ENCODE measurements at places on chromosomes 2 and 18.

GRCh38 chr2:236940916-236941520, 144.7 kb upstream of the COPS8 start:
- DNase-seq = no peak

- DNase-seq = no peak
Observed at GRCh38 chr2:54767921-54768320, 44.5 kb downstream of the EML6 start.

DNA sequence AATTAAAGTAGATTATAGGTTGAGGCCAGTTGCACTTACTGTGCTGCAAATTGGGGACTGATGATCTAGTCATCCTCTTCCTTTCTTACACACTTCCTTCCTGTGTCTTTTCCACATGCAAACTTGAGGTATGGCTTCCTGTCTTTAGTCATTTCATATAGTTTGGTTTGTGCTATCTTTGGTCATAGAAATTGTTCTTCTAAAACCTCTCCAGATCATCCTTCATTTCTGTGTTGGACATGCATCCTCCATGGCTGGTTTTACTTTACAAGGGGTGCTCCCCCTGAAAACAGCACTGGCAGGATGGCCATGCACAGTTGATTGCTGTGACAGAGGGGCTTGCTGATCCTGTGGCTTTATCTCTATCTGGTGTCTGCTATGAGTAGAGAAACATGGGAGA, 36.5 kb downstream of the MGAT5 start:
- DNase-seq = no peak

DNA sequence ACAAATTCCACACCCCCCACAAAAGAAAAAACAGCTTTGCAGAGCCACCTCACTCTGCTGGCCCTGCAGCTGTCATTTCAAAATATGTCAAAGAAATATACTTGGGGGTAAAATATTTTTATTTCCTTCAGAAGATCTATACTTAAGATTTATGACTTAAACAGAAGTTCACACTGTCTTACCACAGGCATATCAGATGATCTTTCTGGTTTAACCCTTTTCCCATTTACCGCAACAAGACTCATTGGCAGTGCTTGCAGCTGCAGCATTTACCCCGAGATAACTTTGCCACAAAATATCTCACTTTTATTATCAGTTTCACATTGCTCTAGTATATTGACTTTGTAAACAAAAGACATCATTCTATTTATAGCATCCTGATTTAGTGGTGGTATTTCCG, 21.6 kb upstream of the SLC35G4 start:
- DNase-seq = no peak

GRCh38 chr2:208657468-208657867, 250.9 kb downstream of the PTH2R start:
- DNase-seq = no peak

DNA sequence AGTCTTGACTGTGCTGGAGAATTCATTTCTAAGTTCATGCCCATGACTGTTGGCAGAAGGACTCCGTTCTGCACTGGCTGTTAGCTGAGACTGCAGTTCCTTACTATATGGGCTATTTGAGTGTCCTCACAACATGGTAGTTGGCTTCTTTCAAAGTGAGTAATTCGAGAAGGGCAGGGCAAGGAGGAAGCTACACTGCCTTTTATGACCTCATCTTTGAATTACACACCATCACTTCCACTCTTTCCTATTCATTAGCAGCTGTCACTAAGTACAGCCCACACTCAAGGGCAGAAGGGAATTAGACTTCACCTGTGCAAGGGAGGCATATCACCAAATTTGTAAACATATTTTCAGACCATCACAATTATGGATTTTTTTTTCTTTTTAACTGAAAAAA, 55.9 kb upstream of the EPAS1 start:
- no peak for DNase-seq

DNA sequence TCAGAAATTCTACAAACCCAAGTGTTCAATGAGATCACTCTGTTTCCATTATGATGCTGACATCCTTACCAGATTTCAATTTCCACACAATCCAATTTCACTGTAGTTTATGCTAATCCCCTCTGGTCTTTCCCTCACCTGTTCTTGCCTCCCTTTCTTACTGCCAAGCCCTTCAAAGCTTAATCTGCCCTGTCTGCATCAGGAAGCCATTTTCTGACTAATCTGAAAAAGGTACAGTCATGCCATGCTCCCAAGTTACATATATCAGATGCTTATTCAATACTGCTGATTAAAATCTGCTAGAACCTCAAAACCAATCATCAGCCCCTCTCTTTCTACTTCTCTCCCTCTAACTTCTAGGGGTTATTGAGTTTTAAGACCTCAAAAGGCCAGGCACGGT, 8.9 kb downstream of the KRTCAP3 start:
- DNase-seq = no peak

GRCh38 chr2:26184555-26185303, 11.8 kb downstream of the GAREM2 start:
- DNase-seq = peak; percentile 88

GRCh38 chr18:49618742-49619681, 57.2 kb downstream of the LIPG start:
- no peak for DNase-seq

DNA sequence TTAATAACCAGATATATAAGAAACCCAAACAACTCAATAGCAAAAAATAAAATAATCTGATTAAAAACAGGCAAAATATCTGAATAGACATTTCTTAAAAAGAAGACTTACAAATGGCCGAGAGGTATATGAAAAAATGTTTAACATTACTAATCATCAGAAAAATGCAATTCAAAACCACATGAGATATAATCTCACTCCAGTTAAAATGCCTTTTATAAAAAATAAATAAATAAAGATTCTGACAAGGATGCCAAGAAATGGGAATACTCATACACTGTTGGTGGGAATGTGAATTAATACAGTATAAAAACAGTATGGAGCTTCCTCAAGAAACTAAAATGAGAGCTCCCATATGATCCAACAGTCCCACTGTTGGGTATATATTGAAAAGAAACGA, 33.9 kb upstream of the BMP10 start:
- DNase-seq = no peak

DNA sequence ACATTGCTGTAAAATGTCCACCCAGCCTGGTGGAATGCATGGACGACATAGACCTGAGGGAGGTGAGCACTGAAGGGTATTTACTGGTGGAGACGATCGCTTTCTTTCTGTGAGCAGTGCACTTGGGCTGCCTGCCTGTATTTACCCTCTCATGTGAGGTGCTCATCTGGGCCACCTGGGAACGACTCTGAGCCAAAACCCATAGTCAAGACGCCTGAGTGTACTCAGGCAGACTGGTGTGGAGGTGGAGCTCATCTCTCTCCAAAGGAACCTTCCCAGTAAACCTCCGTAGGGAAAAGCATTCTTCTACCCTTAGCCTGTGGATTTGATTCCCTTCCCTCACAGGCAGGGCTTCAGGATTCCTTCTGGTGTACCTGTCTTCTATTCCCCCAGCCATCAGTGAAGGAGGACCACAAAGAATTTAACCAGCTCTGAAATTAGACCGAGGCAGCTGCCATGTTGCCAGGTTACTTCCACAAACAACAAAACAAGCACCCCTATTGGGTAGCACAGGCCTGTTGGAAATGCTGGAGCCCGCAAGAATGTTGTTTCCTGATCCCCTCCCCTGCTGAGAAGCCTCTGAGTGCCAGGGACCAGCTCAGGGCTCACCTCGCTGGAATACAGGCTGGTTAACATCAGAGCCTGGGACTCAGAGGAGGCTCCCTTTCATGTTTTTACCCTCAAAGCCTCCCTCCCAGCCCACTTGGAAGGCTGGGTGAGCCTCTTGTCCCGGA, 47.5 kb upstream of the TXNDC2 start:
- no peak for DNase-seq

DNA sequence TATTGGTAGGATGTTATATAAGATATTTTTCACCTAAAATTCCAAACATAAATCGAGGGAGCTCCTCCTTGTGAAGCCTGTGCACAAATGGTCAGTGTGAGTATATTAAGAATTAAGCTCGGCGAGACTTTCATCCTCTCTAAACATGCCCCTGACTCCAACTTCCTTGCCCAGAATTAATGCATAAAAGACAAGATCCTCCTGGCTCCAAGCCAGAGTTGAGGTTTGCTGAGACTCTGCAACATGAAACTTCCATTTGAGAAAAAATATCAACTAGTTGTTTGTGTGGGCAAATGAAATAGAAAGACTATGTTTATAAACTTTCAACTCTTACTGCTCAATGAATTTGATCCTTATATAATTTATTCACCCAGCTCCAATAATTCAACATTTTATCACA, 68.1 kb downstream of the CCDC178 start:
- DNase-seq = no peak

GRCh38 chr18:33123862-33124518, 316.5 kb downstream of the CCDC178 start:
- no peak for DNase-seq

DNA sequence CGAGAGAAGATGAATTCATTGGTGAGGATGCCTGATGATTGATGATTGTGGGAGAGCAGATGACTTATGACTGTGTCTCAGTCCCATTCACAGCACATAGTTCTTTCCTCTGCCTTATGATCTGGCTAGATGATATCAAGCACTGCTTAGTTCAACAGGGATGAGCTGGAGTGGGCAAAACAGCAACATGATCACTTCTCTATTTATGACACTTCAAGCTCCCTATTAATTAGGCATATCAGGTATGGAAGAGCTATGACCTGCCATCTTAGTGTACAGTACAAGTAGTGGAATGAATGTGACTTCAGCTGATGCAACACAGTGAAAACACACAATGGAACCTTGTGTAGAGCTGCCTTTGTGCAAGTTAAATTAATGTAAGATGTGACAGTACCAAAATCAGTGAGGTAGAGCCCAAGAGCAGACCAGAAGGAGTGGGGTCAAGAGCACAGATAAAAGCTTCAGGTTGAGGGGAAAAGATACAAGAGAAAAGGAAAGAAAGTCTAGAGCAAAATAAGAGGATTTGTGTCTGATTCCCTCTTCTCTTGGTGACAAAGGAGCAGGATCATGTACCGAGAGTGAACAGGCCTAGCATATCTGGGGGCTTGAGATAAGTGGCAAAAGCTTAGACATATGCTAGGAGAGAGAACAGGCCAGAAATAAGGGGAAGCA, 93.0 kb upstream of the MYO3B start:
- no peak for DNase-seq

- DNase-seq = no peak
Observed at GRCh38 chr2:205245652-205246051, 436.6 kb upstream of the NRP2 start.

DNA sequence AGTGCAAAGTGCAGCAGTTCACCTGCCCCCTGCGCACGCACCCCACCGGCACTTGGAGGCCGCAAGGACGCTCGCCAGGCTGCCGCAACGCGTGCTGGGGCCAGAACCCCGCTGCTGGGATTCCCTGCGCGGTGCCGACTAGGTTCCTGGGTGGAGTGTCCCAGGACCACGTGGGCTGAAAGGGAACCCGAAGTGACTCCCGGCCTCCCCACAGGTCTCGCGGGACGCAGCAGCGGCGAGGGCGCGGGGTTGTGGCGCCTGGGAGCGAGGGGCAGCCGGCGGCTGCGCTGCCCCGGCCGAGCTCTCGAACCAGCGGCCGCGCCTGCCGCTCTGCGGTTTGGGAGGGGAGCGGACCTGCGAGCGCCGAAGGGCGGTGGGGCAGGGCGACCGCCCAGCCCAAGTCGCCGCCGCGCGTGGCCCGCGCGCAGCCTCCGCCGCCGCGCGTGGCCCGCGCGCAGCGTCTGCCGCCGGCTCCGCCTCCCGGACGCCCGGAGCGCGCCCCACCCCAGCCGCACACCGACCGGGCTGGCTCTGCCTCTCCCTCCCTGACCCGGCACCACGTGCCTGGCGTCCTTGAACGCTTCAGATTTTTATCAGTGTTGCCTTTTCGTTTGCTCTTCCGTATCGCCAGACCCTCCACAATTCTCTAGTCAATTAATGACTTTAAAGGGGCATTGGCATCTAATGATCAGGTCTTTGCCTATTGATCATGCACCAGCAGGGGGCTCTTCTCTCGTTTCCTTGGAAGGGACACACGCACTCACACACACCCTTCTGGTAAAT, at the start of gene FTCDNL1:
FTCDNL1 (minus strand) TSS at position 475 of the 783 bp plus-strand sequence. CDS start 2,230 bp downstream, outside the sequence.
- peak; percentile 70 for DNase-seq

DNA sequence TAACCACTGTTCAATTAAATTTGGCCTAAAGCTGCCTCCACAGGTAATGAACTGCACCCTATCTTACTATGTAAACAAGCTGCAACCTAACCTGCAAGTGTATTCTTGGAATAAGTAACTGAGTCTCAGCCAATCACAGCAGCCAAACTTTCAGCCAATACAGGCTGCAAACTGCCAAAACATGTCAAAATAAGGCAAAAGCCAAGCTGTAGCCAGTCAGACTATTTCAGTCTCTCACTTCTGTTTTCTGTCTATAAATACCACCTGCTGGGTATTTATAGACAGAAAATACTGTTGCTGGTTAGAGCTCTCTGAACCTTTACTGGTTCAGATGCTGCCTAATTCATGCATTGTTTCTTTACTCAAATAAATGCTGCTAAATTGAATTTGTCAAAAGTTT, 14.3 kb downstream of the C2orf76 start:
- DNase-seq = no peak

DNA sequence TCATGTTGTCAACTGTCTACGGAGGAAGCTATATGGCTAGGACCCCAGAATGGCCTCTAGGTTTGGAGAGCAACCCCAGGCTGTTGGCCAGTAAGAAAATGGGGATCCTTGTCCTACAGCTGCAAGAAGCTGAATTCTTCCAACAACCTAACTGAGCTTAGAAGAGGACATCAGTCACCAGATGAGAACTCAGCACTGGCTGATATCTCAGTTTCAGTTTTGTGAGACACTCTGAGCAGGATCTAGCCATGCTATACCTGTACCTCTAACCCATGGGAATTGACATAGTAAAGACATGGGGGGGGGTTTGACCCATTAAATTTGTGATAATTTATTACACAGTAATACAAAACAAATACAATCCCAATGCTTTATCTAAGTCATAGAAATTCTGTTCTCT, 312.5 kb downstream of the ERBB4 start:
- DNase-seq = no peak

DNA sequence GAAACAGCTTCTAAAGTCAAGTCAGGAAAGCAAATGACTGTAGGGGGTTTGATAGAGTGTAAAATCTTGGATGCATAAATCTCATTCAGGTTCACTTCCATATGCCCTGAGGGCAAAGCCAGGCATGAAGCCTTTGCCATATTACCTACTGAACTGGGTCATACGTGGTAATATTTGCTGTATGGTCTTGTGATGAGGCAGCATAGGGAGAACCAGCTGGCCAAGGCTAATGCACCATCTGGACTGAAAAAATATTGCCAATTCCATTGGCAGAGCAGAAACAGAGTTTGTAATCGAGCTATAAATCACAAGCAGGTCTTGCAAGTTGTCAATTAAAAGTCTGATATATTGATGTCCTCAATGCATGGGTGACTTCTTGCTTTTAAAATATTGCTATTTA, 243.8 kb downstream of the ERBB4 start:
- no peak for DNase-seq

GRCh38 chr2:50491541-50492476, 540.1 kb downstream of the NRXN1 start:
- DNase-seq = no peak

DNA sequence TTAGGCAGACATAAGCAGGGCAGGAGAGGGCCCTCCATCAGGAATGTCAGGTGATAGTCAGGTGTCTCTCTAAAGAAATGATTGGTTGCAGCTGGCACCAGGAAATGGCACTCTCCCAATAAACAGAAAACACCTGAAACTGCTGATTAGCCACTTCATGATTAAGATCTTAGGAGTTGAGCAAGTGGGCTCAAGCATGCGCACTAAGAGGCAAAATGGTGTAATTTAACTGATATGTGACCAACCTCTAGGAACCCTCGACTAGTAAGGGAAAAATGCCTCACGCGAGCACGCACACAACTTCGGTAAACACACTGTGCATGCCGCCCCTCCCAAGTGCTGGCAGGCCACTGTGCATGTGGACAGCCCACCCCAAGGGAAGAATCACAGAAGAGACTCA, 23.8 kb upstream of the SLC35G4 start:
- DNase-seq = no peak
